ENCODE measurements at places on chromosomes 5 and 9.

- no peak for DNase-seq
Measured at GRCh38 chr9:37156781-37157356, 36.5 kb downstream of the ZCCHC7 start.

DNA sequence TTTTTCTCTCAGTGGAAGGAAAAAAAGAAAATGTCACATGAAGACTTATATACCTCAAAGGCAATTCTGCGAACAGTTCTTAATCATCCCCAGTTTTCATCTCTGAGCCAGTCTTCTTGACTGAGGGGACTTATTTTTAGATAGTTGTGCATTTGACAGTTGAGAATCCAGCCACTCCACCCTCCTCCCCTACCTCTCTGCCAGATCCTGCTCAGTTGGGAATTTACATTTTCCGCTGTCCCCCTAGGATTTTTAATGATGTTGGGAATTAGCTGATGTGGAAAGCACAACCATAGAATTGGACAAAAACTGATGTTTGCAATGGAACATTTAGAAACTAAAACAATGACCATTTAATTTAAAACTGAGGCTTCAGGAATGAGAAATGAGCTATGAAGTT lies 194.3 kb upstream of the PIK3R1 start:
- no peak for DNase-seq

DNA sequence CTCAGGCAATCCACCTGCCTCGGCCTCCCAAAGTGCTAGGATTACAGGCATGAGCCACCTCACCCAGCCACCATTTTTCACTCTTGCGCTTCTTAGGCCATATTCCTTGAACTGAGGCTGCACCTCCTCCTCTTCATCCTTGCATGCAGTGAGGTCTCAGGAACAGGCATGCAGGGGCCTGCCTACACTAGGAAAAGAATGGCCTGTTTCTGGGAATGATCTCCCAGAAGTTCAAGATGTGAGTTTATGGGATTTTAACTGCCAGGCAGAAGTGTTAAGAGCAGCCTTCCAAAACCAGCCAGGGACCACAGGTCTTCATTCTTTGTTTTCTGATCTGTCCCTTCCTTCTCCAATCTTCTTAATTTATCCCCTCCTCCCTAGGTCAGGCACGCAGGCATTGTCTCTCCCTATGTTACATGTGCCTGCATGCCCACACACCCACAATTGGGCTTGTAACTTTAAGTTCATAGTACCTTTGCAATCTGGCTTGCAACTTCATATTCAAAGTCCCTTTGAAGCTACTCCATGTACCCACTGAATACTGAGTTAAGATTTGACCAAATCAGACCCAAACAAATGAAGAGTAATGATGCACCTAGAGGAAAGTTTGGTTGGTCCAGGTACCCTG lies 10.5 kb upstream of the HSPA4 start:
- DNase-seq: no peak

- no peak for DNase-seq
Measured at GRCh38 chr9:127767909-127768331, 10.5 kb downstream of the SH2D3C start.

GRCh38 chr9:135574943-135575342 lies 13.4 kb downstream of the PAEP start:
- no peak for DNase-seq

DNA sequence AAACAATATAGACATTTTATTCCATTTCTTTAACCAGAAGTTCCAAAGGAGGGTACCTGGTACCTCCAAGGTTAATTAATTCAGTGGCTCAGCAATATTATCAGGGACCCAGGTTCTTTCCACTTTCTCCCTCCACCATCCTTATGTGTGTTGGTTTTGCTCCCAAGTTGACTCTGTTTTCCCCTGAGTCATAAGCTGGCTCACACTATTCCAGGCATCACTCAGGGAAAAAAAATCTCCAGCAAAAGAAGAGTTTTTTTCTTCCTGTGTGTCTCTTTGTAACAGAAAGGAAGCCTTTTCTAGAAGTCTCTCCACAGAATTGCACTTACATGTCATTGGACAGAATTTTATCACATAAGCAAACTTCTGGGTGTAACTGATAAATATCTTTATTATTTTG lies 31.2 kb upstream of the GALNT10 start:
- DNase-seq: no peak

DNA sequence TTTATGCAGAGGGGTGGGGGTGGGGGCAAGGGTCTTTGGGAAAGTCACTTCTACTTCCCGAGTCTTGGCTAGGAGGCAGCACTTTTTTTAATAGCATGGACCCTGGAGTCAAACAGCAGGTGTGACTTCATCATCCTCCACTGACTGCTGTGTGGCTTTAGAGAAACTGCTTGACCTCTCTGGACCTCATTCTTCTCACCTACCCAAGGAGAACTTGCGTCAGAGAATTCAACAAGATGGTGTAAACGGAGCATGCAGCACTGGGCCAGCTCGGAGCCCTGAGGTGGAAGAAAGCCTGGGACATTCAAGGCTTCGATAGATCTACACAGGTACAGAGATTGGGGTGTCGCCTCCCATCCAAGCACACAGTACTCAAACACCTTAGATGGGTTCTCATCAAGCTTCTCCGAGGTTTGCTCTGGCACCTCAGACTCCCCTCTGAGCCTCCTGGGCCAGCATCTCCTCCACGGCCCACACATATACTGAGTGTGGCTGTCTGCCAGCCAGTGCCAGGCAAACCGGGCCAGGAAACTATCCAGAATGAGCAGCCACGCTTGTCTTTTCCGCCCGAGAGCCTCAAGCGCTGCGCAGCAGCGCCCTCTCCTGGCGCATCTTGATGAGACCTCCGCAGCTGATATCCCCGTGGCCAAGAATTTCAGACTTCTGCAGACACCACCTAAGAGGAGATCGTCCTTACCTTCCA lies 4.6 kb upstream of the SLC25A48 start:
- peak; percentile 36 for DNase-seq

- no peak for DNase-seq
Measured at GRCh38 chr5:143464723-143465490, 61.4 kb upstream of the NR3C1 start.

DNA sequence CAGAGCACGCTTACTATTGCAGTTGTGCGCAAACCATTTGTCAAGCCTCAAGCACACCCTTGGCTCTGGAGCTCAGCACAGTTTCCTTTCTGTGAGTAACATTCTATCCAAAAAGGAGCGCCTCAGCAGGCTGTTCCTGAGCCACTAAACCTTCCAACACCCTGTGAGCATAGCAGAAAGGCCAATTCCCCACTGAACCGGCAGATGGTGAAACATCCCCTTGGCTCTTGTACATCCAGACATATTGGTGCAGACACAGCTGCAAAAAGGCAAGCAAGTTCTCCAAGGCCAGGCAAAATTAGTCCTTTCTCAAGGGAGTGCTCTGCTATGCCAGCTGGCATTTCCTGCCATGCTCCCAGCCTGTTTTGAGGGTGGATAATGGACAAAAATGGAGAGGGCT lies 44.1 kb upstream of the CEMIP2 start:
- no peak for DNase-seq

DNA sequence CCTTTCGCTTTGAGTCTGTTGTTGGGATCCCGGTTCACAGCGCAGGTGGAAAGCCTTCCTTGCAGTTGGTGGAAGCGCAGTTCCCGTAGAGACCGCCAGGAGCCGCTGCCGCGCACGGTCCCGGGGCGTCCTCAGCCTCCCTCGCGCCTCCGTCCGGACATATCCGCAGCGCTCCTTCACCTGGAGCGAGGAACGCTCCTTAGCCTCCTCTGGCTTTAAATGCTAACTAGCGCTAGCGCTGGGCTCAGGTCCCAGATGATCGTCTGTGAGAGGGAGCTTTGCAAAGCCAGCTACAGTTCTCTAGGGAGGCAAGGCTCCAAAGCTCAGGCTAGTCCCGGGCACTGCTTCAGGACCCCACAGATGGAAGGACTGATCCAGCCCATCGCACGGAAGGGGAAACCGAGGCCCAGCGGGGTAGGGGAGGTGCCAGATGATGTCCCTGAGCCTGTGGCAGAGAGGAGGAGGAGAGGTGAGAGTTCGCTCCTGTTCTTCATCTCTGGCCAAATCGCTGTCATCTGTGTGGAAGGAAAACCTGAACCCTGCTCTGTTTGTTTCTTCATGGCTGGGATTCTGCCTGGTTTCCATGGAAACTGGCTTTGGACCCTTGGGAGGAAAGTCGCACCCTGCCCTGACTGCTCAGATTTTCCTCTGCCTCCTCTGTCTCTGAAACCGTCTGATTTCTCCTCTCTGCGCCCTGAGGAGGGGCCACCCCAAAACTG lies 31.4 kb downstream of the COL15A1 start:
- peak; percentile 82 for DNase-seq

DNA sequence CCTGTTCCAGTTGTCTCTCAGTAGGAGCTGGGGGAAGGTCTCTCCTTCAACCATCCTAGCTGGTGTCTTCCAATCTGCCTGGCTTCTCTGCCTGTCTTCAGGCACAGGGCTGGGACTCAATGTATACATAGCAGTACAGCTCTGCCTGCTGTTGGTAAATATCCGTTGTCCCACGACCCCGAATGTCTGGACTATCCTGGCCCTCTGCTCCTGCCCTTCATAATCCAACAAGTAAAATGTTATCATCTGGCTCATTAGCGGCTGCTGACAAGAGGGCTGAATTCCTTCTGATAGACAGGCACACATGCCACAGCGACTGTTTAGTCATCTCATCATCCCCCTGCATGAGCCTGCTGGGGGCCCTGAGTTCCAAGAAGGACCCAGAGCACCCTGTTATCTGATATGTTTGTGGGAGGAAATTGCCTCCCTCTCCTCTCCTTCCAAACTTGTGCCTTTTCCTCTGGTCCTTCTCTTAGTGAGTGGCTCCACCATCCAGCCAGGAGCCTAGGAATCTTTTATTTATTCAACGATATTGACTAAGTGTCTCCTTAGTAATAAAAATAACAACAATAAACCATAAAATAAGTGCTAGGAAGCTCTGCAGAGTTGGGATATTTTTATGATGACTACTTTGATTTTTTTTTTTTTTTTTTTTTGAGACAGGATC lies 29.5 kb upstream of the TGFBR1 start:
- DNase-seq: no peak

GRCh38 chr9:116632990-116633838 lies 53.9 kb upstream of the TRIM32 start:
- no peak for DNase-seq

- no peak for DNase-seq
Measured at GRCh38 chr9:14238079-14238478, 75.9 kb downstream of the NFIB start.

GRCh38 chr9:127555840-127556820 lies 55.9 kb upstream of the STXBP1 start:
- DNase-seq: no peak

GRCh38 chr5:136927571-136927970 lies 562.2 kb upstream of the TRPC7 start:
- no peak for DNase-seq

GRCh38 chr9:137035937-137036336 lies 4.0 kb upstream of the FUT7 start:
- no peak for DNase-seq

GRCh38 chr9:127942216-127943010 lies 4.8 kb upstream of the DPM2 start:
- no peak for DNase-seq

DNA sequence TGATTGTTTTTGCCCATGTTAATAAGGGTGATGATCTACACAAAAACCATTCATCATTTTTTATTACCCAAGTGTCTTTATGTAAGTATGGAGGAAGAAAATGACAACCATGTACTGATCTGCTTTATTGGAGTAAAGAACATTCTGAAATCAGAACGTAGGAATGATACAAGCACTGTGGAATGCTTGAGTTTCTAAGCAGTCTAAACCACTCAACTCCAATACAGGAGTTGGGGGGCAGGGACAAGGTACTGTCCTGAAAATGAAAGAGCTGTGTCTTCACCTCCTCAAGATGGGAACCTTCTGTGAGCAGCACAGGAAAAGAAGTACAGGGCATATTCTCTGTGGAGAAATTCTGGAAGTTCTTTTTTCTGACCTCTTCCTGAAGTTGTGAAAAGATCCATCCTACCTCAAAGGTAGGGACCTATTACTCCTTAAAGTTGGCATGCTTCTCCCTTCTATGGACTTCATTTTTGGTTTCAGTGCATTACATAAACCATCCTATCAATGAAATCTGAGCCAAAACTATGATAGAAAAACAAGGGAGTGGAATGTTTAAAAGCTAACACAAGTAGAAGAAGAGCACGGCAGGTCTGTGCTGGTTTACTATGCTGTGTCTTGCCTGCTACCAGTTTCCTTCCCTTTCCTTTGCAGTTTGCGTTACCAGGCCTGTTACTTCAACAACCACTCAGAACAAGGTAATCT lies 202.6 kb downstream of the SEMA5A start:
- no peak for DNase-seq

GRCh38 chr9:135240222-135240621 lies 152.8 kb downstream of the OLFM1 start:
- no peak for DNase-seq
